ENCODE measurements at places on chromosomes 3 and 15.

DNA sequence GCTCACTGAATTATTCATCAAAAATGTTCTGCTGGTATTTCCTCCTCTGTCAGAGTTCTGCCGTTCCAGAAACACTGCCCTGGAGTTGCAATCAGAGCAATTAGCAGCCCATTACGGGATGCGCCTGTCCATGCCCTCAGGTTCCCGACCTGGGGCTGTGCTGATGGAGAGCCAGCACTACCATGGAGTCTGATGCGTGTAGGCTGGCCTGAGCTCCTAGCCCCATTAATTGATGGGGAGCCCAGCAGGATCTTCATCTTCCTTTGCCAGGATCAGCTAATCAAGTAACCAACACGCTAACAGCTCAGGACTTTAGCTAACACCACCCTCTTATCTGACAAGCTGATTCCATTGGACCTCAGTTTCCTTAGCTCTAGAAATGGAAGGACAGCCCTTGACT lies 164.2 kb downstream of the ABHD5 start:
- no peak for DNase-seq

DNA sequence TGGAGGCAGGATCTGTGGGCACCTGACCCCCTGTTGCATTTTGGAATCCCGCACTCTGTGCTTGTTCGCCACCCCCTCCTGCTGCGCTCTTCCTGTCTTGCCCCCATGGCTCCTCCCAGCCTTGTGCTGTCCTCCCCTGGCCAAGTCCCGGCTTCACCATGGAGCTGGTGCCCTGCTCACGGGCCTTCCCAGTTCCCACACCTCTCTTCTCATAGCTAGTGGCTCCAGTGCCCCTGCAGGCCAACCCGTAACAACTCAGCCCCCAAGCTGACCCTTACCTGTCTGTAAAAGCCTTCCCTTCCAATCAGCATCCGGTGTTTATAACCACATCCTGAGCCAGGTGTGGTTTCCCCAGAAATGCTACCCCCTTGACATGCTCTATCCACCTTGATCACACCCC lies 407.7 kb upstream of the C2CD4B start:
- DNase-seq = no peak

- no peak for DNase-seq
Observed at GRCh38 chr3:95615592-95616310, 1198.6 kb upstream of the EPHA6 start.

- DNase-seq = no peak
Observed at GRCh38 chr3:102091358-102091757, 242.0 kb downstream of the NFKBIZ start.

DNA sequence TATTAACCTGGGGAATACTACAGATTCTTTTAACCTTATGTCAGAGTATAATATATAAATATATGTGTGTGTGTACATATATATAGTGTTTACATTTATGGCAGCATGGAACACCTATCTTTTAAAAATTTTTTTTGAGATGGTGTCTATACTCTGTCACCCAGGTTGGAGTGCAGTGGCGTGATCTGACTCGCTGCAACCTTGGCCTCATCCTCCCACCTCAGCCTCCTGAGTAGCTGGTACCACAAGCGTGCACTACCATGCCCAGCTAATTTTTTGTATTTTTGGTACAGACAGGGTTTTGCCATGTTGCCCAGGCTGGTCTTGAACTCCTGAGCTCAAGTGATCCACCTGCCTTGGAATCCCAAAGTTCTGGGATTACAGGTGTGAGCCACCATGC lies 18.5 kb upstream of the ERICH6 start:
- no peak for DNase-seq

GRCh38 chr3:127488141-127488672 lies 102.3 kb downstream of the TPRA1 start:
- no peak for DNase-seq

DNA sequence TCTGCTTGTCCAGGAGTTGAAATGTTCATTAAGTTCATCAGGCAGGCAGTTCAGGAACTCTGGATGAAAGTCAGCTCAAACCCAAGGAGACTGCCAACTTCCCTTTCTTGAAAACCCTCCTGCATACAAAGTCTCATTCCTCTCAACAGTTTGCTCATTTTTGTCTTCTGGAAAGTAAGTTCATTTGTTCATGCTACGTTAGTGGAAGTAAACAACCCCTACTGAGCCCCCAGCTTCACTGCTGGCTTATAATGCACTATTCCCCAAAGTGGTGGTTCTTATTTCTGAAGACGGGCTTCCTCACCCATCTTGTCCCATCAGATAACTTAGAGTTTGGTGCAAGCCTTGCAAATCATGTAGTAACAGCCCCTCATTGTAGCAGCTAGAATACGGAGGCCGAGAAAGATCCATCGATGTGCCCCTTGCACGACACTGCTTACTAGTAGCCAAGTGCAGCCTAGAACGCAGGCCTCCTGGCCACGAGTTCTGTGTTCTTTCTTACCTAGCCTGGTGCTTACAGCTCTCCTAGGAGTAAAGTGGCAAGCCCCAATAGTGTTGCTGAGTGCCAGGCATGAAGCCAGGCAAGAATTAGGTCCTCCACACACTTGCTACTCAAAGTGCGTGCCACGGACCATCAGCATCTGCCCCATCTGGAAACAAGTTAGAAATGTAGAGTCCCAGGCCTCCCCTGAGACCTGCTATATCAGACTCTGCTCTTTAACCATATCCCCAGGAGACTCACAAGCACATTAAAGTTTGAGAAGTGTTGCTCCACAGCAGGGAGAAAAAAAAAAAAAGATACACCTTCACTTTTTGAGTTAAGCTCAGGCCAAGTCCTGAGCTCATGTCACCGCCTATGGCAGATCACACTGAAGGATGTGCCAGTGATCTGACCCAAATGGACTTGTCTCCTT lies 82.5 kb downstream of the RFTN1 start:
- no peak for DNase-seq

- no peak for DNase-seq
Observed at GRCh38 chr3:179174898-179175297, 26.7 kb downstream of the PIK3CA start.

GRCh38 chr15:44550256-44550655 lies 13.3 kb downstream of the EIF3J start:
- DNase-seq = peak; percentile 44

GRCh38 chr3:141259821-141260629 lies 28.4 kb downstream of the PXYLP1 start:
- DNase-seq = no peak

- DNase-seq = peak; percentile 50
Observed at GRCh38 chr15:67833710-67834511, 5.9 kb downstream of the RNU6-1 start.

- DNase-seq = no peak
Observed at GRCh38 chr3:103218146-103218545, 783.3 kb downstream of the ZPLD1 start.

DNA sequence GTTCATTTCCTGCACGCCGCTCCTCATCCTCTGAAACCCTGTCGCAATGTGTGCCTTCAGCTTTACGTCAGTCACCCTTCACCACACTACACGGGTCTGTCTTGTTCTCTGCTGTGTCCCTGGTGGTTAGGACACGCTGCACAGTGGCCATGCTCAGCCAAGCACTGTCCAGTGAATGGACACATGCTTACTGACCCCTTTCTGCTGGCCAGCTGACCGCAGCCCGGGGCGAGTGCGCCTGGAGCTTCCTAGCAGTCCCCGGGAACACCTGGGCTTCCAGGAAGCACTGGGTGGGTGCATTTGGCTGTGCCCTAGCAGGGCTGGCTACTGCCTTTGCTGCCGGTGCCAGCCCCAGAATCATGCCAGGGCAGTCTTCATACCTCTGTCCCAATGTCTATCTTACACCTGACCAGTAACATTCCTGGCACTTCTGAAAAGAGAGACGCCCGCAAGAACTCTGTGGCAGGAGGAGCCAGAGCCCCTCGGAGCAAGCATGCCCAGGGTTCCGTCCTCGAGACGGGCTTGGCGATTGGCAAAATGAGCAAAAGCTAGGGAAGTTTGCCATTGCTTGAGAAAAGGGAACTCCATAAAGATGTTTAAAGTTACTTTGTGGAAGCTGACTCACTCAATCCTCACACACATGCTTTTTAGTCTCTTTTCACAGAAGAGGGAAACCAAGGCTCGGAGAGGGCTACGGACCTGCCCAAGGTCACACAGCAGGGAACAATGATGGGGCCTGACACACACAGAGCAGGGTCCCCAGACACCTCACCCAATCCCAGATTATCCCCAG lies 15.7 kb upstream of the ZXDC start:
- no peak for DNase-seq

DNA sequence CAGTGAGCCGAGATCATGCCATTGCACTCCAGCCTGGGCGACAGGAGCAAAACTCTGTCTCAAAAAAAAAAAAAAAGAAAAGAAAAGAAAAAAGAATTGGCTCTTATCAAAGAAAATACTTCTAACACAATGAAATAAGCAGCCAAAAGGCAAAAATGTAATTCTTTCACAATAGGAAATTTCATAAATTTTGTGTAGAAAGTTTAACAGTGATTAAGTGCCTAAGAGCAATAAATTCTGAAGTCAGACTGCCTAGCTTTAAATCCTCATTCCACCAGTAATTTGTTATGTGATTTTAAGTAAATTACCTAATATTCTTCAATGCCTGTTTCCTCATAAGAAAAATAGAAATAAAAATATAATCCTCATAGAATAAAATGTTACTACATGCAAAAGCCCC lies 24.6 kb downstream of the HLTF start:
- no peak for DNase-seq

DNA sequence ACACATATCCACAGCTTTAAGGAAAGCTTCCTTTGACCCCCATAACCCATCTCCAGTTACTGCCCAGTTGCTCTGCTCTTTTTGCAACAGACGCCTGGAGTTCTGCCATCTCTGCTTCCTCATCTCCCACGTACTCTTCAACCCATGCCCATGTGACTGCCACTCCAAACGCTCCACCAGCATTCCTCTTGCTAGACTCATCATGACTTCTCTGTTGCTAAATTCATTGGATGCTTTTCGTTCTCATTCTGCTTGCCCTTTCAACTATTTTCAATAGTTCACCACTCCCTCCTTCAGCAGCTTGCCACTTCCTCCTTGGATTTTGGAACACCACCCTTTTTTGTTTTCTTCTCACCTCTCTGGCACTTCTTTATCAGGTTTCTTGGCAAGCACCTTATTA lies 2.7 kb upstream of the KNSTRN start:
- peak; percentile 99 for DNase-seq

DNA sequence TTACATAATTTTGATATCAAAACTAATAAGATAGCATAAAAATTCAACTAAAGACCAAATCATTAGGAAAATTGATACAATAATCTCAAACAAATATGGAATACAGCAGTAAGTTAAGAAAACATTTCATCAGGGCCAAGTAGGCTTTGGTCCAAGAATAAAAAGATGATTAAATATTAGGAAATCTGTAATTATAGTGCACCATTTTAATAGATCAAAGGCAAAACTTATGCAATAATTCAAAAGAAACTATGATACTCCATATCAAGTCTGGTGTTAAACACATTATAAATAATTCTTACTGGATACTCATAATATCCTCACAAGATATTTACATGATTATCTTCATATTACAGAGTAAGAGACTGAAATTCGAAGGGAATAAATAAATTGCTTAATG lies 51.2 kb downstream of the THRB start:
- no peak for DNase-seq

DNA sequence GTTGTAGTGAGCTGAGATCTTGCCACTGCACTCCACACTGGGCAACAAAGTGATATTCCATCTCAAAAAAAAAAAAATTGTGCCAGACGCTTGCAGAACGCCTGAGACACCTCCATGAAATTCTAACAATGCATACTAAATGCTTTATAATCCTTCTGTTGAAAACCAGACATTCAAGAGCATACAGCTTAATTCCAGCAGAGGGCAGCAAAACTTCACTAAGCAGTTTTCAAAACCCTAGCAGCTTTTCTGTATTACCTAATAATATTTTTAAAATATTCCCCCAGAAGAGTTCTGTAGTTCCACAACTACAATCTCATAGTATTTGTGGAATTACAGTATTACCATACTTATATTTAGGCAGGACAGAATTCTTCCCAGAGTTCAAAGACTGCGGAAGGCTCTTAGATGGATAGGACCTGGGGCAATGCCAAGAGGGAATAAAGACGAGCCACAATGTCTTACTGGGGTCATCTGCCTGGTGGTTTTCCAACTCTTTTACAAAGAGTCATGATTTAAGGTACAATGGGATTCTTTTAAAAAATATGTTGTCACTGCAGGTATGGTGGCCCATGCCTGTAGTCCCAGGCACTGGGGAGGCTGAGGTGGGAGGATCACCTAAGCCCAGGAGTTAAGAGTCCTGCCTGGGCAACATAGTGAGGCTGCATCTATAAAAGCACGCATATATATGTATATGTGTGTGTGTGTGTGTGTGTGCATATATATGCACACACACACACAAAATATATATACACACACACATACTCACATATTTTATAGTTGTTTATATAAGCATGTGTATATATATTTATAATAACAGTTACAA lies 19.6 kb upstream of the TASOR start:
- DNase-seq = peak; percentile 49
